ENCODE measurements at places on chromosomes 6 and 20.

- DNase-seq = peak; percentile 67
Observed at GRCh38 chr20:34709044-34709830, 5.1 kb downstream of the TP53INP2 start.

GRCh38 chr20:49832632-49833327 lies 20.2 kb downstream of the SLC9A8 start:
- no peak for DNase-seq

DNA sequence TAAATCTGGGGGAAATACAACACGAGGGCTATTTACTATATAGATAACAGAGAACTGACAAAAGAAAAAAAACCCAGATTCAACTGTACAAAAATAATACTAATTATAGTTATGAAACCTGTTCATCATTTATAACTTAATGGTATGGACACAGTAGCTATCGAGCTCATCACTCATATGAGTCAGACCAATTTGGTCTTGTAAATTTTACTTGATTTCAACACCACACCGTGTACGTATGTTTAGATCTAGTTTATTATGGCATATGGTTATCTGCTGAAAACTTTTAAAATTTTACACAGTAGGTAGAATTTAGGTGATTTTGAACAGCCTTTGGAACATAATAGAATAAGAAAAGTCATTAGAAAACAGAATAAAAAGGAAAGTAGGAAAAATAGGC lies 5.5 kb downstream of the MYLK4 start:
- no peak for DNase-seq

GRCh38 chr6:52514514-52514913 lies 62.3 kb downstream of the TRAM2 start:
- DNase-seq = no peak

DNA sequence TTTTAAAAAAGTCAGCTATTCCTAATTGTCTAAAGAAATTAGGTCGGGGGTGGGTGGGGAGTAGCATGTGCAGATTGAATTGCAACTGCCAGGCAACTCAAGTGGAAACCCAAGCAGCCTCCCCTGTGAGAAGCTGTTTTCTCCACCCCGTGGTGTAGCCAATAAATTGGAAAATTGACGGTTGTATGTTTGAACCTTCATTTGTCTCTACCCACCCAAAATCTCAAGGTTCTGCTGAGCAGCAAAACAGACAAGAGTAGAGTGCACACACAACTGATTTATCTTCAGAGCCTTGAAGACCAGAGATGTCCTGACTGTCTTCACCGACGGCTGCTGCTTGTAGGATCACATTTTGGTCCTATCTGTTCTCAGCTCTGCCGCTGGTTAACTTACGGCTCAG lies 88.5 kb downstream of the DTD1 start:
- DNase-seq = no peak

DNA sequence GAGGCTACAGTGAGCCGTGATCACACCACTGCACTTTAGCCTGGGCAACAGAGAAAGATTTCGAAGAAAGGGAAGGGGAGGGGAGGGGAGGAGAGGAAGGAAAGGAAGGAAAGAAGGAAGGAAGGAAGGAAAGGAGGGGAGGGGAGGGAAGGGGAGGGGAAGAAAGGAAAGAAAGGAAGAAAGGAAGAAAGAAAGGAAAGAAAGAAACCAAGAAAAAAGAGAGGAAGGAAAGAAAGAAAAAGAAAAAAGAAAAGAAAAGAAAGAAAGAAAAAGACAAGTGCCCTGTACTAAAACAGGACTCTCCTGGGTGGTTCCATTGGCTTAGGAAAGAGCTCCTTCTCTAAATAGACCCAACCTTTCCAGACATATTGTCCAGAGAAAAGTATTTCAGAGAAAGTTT lies 136.6 kb downstream of the PXDC1 start:
- no peak for DNase-seq

DNA sequence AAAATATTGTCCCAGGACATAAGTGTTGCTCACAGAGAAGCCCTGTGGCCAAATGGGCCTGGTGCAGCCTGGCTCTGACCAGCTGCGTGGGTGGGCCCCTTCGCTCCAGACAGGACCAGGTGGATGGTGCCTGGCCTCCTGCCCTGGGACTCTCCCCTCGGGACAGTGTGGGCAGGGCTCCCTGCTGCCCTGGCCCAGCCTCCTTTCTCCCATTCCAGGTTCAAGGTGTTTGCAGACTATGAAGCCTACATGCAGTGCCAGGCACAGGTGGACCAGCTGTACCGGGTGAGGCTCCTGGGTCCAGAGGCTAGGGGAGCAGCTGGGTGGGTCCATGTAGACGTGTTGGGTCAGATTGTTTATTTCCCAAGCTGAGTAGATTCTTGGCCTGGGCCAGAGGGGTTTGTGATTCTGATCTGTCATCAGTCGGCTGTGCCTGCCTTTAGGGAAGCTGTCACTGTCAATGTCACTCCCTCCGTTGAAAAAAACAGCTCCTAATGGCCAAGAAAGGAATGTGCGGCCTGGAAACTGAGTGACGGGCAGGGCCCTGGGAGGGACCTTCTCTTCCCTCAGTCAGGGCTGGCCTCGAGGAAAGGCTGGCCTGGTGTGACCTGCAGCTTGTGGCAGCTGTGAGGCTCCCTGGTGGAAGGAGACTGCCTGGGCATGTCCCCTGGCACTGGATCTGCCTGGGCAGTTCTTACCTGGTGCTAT lies 47.7 kb downstream of the PYGB start:
- no peak for DNase-seq

DNA sequence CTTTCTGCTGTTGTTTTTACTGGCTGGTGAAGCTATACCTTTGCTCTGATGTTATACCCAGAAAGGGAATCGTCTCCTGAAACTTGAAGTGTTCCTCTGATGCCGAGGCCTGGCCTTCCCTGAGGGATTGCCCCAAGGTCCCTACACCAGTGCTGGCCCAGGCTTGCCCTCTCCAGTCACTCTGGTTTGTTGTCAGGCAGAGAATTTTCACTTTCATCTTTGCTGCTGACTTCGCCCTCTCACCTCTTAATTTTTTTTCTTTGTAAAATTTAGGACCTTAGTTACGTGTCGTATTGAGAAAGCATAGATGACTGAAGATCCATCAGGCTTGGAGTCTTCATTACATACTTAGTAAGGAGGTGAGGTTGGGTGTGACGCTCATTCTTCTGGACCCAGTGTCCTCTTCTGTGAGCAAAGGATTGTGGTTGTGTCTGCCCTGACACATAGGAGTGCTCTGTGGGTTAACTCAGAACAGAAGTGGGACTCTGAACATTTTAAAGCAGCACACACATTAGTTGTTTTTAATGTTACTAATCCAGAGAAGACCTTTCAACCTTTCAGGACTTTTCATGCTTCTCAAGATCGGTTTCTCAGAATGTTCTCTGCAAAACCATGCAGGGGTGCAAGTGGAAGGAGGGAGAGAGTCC lies 45.4 kb downstream of the TULP4 start:
- no peak for DNase-seq

GRCh38 chr6:44311767-44312166 lies 1.4 kb downstream of the AARS2 start:
- DNase-seq = no peak

GRCh38 chr6:109381061-109381746 lies 1.1 kb downstream of the CD164 start:
- DNase-seq = peak; percentile 44

- DNase-seq = no peak
Observed at GRCh38 chr6:170172392-170172791, 118.5 kb downstream of the DLL1 start.

DNA sequence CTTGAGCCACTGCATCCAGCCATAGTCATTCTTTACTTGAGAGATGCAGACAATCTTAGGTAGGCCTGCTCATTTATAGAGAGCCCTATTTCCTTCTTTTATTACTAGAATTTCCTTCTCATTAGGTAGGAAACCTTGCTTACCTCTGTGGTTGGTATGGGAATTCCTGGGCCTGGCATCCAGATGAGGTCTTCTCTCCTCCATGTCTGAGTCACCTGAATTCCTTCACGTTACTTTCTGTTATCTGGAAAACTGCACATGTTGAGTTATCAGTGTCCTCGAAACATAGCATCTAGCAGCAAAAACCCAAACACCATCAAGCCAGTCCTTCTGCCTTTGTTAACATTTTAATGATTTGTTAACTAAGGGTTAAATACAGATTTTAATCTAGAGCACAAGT lies 2.2 kb downstream of the ZNFX1 start:
- DNase-seq = no peak

DNA sequence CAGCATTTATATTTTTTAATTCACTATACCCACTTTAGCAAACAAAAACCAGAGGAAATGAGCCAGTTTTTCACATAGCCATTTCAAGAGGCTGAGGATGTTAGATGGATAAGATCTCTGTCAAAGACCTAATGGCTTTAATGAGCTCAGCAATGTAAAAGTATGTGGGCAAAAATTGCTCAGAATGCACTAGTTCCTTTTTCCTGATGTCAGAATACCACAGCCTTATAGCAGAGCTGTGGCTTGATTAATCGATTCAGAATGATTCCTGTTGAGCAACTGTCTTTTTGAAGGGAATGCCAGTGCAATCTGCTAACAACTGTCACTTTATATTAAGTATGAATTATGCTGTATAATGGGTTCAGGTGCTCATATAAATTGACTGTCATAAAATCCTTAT lies 100.6 kb upstream of the HIVEP1 start:
- DNase-seq = no peak
